ENCODE measurements at places on chromosomes 4 and X.

DNA sequence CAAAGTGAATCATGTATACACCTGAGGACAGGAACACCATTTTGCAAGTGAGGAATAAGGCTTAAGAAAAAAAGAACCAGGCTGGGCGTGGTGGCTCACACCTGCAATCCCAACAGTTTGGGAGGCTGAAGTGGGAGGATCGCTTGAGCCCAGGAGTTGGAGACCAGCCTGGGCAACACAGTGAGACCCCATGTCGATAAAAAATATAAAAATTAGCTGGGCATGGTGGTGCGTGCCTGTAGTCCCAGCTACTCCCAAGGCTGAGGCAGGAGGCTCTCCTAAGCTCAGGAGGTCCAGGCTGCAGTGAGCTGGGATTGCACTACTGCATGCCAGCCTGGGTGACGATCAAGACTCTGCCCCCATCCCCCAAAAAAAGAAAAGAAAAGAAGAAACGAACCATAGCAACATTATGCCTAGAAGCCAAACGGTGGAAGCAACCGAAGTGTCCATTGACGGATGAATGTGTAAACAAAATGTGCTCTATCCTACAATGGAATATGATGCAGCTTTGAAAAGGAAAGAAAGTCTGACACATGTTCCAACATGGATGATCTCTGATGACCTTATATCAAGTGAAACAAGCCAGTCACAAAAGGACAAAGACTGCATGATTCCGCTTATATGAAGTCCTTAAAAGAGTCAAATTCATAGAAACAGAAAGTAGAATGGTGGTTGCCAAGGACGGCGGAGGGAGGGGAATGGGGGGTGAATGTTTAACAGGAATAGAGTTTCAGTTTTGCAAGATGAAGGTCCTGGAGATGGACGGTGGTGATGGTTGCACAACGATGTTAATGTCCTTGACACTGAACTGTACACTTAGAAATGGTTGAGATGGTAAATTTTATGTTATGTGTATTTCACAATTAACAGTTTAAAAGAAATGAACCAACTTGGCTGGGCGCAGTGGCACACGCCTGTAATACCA, 8.6 kb upstream of the KIAA0232 start:
- DNase-seq, result peak; percentile 57

GRCh38 chr4:81459228-81459627, 12.5 kb downstream of the RASGEF1B start:
- DNase-seq, result no peak

- DNase-seq, result peak; percentile 12
These were observed 15.6 kb upstream of the SULT1E1 start for GRCh38 chr4:69875576-69875975.

- DNase-seq, result no peak
These were observed 43.8 kb downstream of the CNGA1 start for GRCh38 chr4:47972721-47973120.

- DNase-seq, result peak; percentile 72
These were observed 58.2 kb upstream of the DUSP21 start for GRCh38 chrX:44785652-44786051.

DNA sequence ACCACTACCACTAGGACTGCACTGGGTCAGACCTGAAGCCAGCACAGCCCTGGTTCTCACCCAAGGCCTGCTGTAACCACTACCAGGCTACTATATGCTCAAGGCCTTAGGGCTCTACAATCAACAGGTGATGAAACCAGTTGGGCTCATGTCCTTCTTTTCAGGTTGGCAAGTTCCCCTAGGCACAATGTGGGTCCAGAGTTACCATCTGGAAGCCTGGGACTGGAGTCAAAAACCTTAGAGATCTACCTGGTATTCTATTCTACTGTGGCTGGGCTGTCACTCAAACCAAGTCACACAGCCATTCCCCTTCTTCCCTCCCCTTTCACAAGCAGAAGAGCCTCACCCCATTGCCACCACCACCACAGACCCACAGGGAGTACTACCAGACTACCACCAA, 175.6 kb downstream of the RELL1 start:
- no peak for DNase-seq

GRCh38 chrX:45518552-45518951, 317.9 kb upstream of the DIPK2B start:
- no peak for DNase-seq

GRCh38 chr4:155676430-155676825, 9.8 kb downstream of the GUCY1A1 start:
- DNase-seq, result peak; percentile 39

DNA sequence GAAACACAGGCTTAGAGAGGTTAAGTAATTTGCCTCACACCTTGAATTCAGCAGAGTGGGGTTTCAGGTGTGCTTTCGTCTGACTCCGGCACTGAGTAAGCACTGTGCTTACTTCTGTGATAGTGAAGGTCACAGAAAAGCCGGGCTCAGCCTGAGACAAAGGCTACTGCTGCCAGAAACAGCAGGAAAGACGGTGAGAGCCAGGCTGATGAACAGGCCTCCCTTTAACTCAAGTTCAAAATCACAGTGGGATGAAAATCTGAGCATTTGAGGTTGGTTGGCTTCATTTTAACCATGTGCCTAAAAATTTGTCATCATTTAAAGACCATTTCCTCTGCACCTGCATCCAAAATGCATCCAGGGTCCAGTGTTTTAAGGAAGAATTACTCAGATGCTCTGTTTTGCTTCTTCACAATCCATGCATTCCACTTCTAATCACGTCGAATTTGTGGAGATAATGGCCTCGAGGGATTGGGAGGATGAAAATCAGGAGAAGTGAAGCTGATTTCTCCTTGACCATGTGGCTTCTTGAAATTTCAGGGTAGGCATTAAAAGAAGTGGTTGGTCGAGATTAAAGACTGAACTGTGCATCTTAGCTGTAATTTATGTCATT, 121.2 kb upstream of the LNX1 start:
- no peak for DNase-seq

- DNase-seq, result peak; percentile 99
These were observed 127.9 kb downstream of the KLHL8 start for GRCh38 chr4:87092389-87093141.

GRCh38 chr4:151117371-151117962, 18.0 kb downstream of the RPS3A start:
- peak; percentile 70 for DNase-seq

DNA sequence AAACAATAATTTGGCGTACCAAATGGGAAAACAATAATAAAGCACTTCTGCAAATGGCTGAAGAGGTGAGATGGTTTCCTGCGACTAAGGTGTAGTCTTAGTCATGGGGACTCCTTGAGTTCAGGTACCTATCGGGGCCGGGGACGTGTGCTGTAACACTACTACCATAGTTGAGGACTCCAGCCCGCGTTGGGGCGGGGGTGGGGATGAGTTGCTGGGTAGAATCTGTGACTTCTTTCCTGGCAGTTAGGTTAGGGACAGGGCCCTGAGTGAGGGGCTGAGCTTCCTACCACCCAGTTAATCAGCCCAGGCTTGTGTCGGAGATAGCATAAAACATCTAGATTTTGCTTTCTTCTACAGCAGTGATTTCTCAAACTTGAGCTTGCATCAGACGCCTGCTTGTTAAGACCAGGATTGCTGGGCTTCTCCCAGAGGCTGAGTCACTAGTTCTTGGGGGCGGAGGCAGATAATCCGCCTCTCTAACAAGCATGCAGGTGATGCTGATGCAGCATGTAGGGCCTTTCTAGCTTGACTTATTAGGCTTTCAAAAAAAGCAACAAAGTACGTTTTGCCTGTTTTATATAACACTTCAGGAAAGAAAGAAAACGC, 30.2 kb downstream of the RBBP7 start:
- peak; percentile 53 for DNase-seq

DNA sequence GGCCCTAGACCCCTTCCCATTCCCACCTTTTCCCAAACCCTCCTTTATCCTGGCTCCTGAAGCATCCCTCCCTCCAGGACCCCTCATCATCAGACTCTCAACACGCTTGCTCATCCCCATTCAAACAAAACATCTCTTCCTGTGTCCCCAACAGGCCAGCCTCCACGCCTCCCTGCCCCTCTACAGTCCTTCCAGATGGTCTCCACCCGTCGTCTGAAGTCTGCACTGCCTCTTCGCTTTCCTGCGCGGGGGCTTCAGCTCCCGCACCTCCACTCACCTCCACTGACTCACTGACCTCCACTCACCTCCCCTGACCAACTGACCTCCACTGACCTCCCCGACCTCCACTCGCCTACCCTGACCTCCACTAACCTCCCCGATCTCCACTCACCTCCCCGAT, 39.8 kb downstream of the JAKMIP1 start:
- no peak for DNase-seq

DNA sequence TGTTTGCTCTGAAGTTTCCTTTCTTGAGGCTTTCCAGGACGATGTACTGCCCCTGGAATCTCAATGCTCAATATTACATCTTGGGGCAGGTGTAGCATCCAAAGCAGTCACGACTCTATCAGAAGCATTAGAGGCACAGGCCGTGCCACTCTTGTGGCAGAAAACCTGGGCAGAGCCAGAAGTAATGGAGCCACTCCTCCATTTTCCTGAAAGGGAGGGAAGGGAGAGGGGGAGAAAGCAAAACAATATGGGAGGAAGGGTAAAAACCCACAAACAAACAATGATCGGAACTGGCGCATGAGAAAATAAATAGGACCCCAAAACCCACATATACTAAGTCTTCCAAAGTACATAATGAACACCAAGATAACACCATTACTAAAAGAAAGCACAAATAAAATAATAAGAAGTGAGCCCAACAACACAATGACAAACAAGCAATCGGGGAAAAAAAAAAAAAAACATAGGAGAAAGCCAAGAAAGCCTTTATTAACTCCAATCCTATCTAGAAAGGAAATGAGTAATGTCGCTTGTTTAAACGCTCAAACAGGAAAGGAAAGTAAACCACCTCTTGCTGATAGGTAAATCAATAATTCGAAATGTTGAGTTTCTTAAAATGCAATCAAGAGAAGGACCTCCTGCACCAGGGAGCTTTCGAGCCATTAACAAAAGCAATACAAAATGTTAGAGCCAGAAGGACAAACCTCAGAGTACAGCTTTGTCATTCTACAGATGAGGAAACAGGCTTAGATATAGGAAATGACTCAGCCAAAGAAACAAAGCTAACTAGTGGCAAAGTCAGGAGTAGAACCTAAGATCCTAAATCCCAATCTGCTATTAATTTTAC, 117.4 kb downstream of the ATRX start:
- DNase-seq, result peak; percentile 26

- no peak for DNase-seq
These were observed 133.4 kb downstream of the AREG start for GRCh38 chr4:74578329-74578728.

GRCh38 chr4:96703265-96703664, 863.4 kb downstream of the PDHA2 start:
- DNase-seq, result no peak

- no peak for DNase-seq
These were observed 361.1 kb downstream of the TRAM1L1 start for GRCh38 chr4:116724249-116724648.

- no peak for DNase-seq
These were observed 177.1 kb downstream of the ADGRA3 start for GRCh38 chr4:22338796-22339195.

DNA sequence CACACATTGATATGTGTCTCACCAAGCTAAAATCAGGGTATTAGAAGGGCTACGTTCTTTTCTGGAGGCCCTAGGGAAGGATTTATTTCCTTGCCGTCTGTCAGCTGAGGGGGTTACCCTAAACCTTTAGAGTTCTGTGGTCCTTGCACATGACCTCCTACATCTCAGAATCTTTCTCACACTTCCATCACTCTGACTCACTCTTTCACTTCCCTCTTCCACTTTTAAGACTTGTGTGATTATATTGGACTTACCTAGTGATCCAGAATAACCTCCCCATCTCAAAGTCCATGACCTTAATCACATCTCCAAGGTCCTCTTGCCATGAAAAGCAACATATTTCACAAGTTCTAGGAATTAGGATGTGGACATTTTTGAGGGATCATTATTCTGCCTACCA, 53.6 kb upstream of the FUNDC1 start:
- no peak for DNase-seq

DNA sequence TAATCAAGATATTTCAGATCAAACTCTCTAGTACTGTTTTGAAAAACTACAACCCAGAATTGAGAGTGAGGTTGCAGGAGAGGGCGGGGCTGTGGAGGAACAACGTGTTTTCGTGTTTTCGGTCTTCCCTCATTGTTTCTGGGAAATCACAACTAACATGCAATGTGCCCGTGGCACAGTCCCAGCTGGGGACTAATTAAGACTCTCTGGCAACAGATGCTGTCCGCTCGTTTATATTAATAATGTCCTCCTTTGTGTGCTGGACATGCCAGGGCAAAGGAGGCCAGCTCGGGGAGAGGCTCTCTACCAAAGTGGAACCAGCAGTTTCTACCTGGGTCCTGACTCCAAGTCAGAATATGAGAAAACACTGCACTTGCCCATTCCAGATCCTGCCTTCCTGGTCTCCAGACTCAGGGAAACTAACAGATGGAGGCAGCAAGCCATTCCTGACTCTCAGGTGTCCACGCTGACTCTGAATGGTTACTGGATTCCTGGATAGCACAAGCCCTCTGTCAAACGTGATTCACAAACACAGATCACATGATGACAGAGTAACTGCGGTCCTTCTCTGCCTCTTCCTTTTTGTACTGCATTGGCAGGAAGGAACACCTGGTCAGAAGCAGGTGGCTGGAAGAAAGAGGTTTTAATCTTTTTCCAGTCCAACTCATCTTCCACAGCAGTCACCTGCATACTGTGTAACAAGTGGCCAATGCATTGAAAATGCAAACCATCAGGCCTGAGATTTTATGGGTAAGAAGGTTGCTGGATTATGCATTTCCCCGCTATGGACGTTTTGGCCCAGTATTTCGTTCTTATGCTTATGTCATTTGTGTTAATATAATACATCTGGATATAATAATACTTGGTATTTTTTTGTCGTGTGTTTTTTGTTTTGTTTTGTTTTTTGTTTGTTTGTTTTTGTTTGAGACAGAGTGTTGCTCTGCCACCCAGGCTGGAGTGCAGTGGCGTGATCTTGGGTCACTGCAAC, 65.0 kb downstream of the COQ2 start:
- DNase-seq, result no peak

GRCh38 chr4:119081943-119082342, 53.7 kb upstream of the MYOZ2 start:
- no peak for DNase-seq

- no peak for DNase-seq
These were observed 103.5 kb downstream of the GPR143 start for GRCh38 chrX:9662148-9662547.

All from renal cortical epithelial cell (primary cell).